ENCODE measurements at places on chromosomes 5 and 9. TPM values are rescaled to one million over a fixed set of nuclear protein-coding genes. Genes with fewer than 3 reads are reported as not detected.

- no peak for DNase-seq
These were observed 2.6 kb upstream of the SEMA6A start for GRCh38 chr5:116577064-116577788.

Gene CYSRT1
- total RNA-seq = 0.57 TPM

- no peak for DNase-seq
These were observed 19.2 kb downstream of the DOCK2 start for GRCh38 chr5:169656125-169656901.

Gene SLC46A2
- 24.6 TPM for total RNA-seq

DNA sequence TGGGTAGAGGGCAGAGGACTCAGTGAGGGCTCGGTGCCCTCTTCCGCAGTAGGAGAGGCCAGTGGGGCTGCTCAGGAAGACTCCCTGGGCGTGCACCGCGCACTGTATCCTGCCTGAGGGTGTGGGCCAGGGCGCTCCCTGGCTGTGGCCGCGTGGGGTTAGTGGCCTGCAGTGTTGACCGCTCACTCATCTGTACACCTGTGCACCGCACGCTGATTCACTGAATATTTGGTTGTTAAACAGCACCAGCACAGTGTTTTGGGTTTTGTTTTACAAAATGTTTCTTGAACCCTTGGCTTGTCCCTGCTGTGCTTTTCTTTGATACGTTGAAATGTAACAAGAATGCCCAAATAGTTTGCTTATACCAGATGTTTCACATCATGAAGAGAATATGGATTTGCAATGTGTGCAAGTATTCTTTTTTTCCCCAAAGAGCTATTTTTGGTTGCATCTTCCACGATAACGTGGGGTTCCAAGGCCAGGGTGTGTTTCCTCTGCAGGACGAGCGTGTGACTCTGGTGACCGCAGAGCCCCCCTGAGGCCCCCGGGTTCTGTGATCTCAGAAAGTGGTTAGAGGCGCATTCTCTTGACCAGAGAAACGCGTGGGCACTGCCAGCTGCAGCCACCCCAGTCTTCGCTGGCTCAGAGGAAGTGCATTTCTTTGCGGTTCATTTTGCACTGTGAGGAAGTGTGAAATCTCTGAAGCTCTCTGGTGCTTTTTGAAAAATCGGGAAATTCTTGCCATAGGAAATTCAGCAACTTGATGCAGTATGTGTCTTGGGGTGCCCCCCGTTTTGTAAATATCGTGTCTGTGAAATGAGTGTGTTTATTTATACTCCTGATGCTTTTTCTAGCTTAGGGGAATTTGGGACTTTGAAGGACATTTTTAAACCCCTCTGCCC lies 46.9 kb downstream of the AHRR start:
- DNase-seq = no peak

DNA sequence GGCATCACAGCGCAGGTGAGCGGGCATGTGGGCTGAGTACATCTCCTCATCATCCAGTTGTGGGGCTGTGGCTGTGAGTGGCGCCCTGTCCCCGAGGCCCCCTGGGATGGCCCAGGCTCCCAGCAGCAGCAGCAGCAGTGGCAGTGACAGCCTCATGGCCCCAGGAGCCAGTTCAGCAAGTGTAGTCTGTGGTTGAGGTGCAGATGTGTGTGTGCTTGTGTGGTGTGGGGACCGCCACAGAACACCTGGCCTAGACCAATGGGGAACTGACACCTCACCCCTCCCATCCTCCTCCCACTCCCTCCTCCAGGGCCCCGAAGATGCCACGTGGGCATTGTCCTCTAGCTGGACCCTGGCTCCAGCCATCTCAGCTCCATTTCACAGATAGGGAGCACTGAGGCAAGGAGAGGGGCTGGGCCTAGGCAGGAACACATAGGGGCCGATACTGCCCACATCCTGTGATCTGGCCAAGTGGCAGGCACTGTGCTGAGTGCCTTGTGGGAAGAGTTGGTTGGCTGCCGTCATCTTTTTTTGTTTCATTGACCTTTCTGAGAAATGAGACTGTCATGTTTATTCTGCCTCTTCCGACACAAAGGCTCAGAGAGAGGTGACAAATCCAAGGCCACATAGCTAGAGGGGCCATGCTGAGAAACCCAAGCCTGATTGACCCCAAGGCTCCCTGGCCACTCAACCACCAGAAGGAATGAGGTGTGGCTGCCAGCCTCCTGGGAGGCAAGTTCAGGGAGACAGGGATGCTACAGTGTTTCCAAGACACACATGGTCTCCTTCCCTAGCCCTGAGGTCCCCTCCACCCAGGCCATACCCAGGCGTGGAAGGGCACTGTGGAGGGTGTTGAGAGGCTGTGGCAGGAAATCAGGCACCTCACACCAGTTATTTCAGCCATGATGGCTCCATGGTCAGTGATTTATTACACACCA lies at the start of gene MZB1:
Gene MZB1, minus strand, starts transcription at position 213 of the 938 bp plus-strand sequence. Its CDS starts 57 bp downstream, at position 156.
- DNase-seq = peak; percentile 73

- no peak for DNase-seq
These were observed 5.1 kb downstream of the CNOT8 start for GRCh38 chr5:154863291-154864080.

Gene ANKRD55
- total RNA-seq = 3.5 TPM
